Peyer's patch (tissue), 4 donors: ENCODE measurements at places on chromosomes 2 and 18.
A peak's percentile ranks its signal among the peaks of the same experiment; 100 is the strongest.

DNA sequence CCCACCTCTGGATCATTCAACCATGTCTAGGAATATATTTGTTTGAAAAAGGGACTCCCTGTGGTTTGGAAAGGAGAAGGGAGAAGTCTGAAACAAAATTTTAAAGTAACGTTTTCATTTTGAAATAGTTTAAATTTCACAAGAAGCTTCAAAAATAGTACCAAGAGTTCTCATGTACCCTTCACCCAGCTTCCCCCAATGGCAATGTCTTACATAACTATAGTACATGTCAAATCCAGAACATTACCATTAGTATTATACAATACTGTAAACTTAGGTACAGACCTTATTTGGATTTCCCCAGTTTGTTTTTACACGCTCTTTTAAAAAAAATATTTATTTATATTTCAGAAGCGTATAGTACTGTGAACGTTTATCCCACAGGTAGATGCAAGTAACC is 4.0 kb upstream of the LYG2 start:
- DNase-seq, result no peak

DNA sequence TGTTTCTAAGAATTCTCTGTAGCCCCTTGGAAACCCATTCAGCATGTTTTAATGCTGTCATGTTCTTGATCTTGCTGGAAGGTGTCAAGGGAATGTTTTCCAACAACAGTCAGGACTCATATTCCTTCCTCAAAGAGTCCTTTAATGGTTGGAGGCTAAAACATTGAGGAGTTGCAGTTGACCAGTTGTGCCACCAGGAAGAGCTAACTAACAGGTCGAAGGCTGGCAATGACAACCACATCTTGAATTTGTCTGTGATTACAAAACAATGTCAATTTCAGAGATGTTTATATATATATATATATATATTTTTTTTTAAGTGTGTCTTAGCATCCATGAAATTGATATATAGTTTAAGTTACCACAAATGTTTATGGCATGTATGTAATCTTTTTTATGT is 151.5 kb downstream of the INO80D start:
- no peak for DNase-seq

DNA sequence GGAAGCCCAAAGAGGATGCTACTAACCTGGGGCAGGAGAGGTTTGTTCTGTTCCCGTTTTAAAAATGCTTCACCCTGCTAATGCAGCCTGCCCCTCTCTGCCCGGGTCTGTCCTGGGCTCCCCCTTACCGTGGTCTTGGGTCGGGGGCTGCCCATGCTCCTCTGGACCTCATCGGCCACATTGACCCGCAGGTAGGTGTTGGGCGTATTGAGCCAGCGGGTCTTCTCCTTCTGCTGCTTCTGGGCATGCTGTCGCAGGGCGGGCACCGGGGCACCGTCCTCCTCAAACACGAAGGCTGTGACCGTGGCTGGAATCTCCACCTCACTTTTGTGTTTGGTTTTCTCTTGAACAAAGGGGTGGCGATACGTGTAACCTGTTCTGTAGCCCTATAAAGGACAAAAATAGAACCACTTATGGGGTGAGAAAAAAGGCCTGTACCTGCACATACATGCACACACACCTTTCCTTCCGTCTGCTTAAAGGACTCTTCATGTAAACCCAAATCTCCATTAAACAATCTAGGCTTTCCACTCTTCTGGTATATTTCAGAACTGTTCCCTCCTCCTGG is 89.3 kb downstream of the ADD2 start:
- no peak for DNase-seq

DNA sequence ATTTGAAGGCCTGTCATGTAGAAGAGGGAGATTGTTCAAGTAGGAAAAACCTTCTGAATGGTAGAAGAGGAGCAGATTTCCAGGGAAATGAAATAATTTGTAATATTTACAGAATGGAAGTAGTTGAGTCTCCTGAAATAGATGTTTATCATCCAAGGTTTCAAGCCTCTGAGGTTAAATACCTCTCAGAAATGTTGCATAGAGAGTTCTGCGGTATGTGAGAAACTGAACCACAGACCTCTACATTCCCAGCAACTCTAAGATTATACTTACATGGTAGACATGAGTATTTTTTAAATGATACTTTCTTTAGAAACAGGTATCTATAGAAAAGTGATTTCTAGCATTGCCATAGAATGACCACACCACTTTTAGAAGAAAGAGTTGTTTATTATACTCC is 379.8 kb upstream of the FANCL start:
- DNase-seq, result no peak

DNA sequence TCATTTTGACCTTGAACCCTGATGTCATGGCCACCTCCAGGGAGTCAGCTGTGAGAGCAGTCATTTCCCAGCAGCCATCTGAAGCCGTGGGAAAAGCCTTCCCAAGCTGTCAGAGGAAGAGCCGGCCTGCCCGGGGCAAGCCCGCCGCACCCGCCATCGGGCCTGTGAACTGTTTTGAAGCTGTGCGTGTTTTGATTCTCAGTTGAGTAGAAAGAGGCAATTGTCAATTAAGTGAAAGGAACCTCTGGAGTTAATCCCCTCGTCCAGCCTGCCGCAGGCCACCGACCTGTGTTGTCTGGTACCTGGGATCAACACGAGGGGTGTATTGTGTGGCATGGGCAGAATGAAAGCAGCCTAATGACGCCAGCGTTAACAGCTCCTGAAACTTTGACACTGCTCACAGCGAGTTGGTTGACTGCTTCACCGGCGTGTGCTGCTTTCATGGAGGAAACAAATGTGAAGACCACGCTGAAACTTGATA is 318.4 kb downstream of the AGAP1 start:
- DNase-seq, result no peak

- DNase-seq, result no peak
Measured at GRCh38 chr2:142041105-142041504, 89.7 kb downstream of the LRP1B start.

DNA sequence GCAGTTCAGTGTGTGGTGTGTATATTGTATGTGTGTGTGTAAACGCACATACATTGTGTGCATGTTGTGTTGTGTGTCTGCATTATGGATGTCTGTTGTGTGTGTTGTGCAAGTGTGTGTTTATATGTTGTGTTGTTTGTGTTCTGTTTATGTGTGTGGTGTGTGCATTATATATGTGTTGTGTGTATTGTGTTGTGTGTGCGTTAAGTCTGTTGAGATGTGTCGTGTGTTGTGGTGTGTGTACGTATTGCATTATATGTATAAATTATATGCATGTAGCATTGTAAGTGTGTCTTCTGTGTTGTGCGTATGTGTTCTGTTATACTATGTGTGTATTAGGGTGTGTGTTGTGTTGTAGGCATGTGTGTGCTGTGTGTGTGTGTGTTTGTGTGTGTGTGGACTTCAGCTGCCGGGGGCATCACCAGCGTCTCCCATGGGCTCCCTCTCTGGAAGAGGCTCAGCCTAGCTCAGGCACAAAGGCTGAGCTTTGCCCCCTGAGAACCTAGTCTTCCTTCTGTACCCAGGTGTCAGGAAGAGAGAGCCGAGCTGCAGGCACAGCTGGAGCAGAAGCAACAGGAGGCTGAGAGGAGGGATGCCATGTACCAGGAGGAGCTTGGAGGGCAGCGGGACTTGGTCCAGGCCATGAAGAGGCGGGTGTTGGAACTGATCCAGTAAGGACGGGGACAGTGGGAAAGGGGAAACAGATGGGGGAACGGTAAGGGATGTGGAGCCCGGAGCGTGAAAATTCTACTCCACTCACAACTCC is 13.7 kb downstream of the RUFY4 start:
- no peak for DNase-seq

GRCh38 chr2:33197198-33197938 is 250.6 kb downstream of the LTBP1 start:
- DNase-seq, result no peak

- DNase-seq, result no peak
Measured at GRCh38 chr2:226978300-226978699, 142.4 kb downstream of the RHBDD1 start.

DNA sequence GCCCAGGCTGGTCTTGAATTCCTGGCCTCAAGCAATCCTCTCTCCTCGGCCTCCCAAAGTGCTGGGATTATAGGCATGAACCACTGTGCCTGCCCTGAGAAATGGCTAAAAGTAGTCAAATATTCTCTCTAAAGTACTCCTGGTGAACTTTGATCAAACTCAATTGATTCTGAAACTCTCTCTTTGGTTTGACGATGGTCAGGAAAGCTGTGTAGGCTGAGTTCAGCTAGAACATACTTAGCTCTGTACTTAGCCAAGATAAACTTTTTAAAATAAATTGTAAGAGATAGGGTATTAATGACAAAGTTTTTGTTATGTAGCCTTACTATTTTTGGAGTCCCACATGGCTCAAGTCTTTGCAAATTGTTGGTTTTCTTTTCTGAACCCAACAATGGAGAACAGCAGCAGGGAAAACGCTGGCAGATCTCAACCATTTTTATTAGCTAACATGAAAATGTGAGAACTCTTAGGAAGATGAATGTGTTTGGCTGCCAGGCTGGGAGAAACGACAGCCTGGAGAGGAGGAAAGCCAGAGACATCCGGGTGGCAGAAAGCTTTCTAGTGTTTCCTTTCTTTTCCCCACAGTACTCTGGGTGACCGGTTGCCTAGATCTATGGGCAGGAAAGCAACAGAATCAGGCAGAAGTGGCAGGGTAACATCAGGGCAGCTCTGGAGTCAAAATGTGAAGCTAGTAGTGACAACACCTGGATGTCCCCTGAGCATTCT is 193.0 kb upstream of the LHCGR start:
- DNase-seq, result no peak

- DNase-seq, result no peak
Measured at GRCh38 chr2:20525041-20526035, 78.5 kb downstream of the RHOB start.

- no peak for DNase-seq
Measured at GRCh38 chr2:203841654-203842053, 25.9 kb upstream of the CTLA4 start.

DNA sequence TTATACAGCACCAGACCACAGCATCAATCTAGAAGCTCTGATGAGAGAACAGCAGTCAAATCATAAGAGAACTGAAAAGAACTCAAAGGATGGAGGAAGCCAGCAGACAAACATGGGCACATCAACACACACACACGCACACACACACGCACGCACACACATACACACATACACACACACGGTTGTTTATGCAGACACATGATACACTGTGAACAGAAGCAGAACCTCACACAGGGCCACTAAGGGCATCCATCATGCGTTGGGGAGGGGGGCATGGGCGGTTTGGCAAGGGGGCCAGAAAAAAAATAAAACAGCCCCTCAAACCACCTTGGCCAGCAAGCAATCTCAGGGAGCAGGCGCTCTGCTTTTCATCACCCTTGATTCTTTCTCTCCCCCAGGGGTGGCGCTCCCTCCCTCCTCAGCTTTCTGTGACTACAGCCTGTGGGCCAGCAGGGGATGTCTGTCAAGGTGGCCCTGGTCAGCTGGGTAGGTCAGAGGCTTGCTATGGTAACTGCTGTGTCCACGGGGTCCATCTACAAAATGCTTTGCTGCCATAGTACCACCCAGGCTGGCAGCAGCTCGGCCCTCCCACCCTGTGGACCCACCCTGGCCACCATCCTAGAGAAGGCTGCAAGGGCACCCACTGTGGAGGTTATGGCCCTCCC is 318.0 kb downstream of the CELF4 start:
- no peak for DNase-seq

DNA sequence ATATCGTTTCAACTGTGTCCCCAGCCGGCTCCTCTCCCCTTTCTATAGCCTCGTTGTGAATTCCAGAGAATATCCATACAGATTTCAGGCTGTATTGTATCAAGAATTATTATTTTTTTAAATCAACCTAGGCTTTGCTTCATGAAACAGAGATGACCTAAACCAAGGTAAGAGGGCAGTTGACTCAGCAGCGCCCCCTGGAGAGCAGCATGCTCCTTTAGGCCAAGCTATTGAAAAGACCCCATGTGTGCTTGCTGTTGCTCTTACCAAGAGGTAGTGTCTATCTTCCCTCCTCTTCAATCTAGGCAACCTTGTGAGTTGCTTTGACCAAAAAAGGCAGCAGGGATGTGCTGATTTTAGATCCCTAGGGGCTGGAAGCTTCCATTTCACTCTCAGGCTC is 426.7 kb upstream of the SMIM21 start:
- no peak for DNase-seq

DNA sequence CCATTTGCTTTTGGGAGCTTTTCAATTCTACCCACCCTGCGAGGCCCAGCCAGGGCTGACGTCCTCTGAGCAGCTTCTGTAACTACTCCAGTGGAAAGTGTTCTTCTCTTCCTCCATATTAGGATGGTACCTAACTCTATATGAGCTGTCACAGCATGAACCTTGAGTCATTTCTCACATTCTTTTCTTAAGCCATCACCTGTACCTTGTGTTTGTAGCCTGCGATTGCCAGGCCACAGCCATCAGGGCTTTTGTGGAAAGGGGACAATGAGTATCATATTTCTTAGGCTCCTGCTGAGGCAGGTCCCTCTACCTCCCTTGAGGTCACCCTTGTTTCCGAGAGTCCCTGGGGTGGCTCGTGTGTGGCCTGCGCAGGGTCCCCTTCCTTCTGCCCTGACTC is 144.5 kb upstream of the DLX2 start:
- DNase-seq, result no peak

DNA sequence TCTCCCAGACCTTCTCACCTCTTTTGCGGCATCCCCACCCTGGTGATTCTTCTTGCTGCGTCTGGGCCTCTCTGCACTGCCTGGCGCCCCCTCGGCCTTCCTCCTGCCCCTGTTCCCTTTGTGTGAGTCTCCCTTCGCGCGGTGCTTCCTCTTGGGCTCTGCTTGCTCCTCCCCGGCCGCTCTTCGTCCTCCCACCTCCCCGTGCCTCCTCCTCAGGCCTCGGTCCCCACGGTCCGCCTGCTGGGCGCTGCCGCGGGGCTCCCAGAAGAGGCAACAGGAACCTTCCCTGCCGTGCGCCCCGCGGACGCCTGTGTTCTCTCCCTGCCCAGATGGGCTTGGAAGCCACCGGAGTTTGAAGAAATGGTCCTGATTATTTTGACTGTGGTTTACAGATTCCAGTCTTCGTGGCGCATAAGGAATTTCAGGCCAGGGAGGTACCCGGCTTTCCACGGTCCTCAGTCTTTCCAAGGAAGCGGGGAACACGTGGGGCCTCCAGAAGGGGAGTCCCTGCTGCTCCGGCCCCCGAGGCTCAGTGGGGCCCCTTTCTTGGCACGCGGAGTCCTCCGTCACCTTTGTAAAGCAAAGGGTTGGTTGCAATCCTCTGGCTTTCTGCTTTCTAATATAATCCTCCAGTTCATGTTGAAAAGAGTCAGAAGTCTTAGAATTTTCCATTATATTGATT is 13.1 kb downstream of the RNU2-63P start:
- DNase-seq, result no peak

DNA sequence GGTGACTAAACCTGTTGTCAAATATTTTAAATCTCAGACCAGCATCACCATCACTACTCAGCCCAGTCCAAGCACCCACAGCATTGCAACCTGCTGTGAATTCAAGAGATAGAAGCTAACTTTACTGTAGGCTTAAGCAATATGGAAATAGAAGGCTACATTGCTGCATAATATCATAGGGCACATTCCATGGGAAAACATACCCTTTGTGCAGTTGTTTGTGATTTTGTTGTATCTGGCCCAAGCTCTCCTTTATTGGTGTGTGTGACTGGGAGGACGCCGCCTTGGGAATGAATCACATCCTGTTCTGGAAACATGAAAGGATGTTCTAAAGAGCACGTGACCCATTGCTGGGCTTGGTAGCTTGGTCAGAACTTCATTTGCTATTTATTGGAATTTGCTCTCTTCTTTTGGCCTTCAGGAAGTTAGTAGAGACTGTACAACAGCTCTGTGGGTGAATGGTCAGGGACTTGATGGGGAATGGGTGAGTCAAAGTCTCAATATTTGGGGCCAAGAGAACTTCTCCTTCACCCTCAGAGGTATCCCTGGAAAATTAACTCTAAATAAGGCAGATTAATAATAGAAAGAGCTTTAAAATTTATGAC is 106.8 kb upstream of the SERPINE2 start:
- DNase-seq, result peak; percentile 63
